ENCODE measurements at places on chromosomes 2 and 18.

DNA sequence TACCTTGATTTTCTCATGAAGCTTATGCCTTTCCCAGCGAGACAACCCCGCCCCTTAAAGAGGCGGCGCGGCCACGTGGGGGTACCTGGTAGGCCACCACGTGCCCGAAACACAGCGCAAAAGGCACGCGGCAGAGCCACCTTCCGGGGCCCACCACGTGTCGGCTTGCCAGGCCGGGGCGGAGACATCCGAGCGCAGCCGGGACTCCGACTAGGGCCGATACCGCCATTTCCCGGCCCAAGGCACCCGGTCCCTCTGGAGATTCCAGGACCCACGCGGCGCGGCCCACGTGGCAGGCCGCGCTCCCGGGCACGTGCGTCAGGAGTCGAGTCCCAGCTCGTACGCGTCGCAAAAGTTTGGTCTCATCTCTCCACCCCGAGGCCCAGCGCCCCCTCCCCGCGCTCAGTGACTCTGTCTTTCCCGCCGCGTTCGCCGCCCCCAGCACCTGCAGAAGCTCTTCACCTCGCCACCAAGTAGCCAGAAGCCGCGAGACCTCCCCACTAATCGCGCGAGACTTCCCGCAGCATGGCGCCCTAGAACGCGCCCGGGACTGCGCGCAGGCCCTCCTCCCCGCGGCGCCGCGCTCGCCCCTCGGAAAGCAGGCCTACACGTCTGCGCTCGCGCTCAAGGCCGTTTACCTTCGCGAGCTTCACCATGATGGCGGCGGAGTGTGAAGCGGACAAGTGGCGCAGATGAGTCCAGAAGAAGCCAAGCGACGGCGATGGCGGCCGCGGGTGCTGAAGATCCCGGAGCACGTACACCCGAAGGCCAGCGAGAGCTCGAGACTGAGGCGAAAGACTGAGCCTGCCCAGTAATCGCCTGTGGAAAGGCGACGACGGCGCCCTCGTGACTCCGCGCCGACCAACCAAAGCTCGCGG is at the start of gene NCL:
NCL (minus strand) TSS at position 787 of the 878 bp plus-strand sequence; CDS start at position 656, 131 bp downstream.
- DNase-seq: peak; percentile 97

DNA sequence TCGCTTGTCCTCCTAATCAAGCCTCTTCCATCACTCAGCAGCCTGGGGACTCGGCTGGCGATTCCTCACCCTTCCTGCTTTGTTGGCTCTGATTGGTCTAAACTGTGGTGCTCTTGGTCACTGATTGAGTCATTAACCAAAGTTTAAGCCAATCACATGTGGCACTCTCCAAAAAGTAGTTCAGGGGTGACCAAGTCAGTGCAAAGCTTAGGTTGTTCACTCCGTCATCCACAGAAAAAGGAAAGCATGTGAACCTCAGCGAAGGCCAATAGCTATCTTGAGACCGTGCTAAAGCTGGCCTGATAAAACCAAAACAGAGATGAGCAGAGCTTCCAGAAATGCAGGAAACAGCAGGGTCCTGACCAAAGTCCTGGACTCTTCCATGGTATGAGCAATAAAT is 4.9 kb downstream of the ALPK2 start:
- peak; percentile 22 for DNase-seq

- DNase-seq: no peak
These were observed 119.7 kb downstream of the GAREM1 start for GRCh38 chr18:32351032-32351431.

- no peak for DNase-seq
These were observed 111.6 kb downstream of the SMAD7 start for GRCh38 chr18:48838921-48839818.

- DNase-seq: no peak
These were observed 41.2 kb downstream of the RPL37A start for GRCh38 chr2:216539791-216540241.

DNA sequence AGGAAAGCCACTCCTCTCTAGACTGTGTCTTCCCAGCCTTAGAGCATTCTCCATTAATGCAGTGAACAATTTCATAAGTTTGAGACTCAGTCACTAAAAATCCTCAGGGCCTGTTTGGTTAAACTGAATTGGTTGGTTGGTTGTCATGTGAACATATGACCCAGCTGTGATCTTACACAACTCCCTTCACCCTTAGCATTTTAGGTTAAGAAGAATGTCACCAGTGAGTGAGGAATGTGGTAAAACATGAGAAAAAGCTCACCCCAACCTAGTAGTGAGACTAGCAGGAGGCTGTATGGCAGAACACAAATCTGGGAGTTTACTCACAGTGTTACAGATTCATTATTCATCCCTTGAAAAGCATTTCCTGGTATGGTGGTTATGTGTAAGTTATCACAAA is 32.4 kb downstream of the LHCGR start:
- no peak for DNase-seq

GRCh38 chr2:7206111-7206810 is 289.0 kb downstream of the RNF144A start:
- DNase-seq: no peak

DNA sequence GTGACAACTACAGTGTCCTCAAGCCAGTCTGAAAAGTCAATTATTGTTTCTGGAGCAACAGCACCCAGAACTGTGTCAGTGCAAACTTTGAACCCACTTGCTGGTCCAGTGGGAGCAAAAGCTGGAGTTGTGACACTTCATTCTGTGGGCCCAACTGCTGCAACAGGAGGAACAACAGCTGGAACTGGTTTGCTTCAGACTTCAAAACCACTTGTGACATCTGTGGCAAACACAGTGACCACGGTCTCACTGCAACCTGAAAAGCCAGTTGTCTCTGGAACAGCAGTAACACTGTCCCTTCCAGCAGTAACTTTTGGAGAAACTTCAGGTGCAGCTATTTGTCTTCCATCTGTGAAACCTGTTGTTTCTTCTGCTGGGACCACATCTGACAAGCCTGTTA is 59.8 kb downstream of the TAF4B start:
- no peak for DNase-seq

DNA sequence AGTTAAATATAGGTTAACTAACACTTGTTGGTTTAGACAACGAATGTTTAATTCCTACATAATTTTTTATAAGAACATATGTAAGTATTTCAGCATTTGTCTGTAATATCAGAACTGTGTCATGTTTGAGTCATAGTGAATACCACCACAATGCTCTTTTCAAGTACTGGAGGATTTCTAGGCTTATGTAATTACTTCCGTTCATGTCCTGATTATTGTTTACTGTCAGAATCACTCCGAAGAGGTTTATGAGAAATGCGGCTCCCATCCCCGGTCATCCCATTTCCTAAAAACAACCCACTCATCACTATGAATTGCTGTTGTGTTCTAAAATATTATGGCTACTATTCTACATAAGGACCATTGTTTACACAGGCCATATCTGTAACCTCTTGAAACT is 45.1 kb downstream of the CDH19 start:
- no peak for DNase-seq

DNA sequence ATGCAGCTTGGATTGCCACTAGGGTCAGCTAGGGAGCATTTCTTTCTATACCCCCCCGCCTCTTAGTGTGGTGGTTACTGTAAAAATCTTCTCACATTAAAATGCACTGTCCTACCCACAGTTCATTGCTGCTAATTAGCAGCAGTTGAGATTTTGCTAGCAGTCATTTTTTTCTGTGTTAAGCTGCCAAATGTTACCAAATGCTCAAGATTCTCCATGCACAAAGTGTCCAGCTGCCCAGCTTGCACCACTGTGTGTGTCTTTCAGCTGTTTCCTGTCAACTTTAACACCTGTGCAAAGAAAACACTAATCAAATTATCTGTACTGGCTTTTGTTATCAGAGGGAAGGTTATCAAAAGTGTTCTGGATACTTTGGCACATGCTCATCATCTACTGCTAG is 679.3 kb downstream of the NR4A2 start:
- DNase-seq: no peak

GRCh38 chr2:23803264-23803964 is 123.5 kb downstream of the ATAD2B start:
- no peak for DNase-seq
